Tibial artery (tissue), 4 donors: ENCODE measurements at places on chromosomes 2 and 18.

DNA sequence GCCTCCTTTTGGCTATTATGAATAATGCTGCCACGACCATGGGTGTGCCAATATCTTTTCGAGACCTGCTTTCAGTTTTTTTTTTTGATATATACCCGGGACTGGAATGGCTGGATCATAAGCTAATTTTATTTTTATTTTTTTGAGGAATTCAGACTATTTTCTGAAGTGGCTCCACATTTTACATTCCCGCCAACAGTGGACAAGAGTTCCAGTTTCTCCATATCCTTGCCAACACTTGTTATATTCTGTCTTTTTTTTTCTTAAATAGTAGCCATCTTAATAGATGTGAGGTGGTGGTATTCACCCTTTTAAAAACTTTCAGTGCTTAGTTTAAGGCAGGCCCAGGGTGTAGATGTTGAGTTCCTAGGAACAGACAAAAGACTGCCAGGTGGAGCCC, 11.8 kb downstream of the LPIN1 start:
- no peak for DNase-seq

GRCh38 chr2:145752091-145752806, 1232.3 kb upstream of the ZEB2 start:
- peak; percentile 27 for DNase-seq

DNA sequence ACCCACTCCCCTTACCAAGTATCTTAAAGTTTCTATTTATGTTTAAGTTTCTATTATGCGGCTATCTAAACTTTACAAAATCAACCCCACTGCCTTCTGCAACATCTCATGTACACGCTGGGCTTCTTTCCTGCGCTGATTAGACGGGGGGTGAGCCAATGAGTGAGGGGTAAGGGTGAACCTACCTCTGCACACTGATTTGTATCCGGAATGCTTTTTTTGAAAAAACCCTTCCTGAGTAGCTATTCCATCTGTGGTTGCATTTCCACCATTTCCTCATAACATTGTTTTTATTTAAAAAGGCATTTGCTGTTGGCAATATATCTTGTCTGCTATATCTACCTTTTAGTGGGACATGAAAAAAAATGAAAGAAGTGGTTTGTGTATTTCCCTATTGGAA, 6.3 kb downstream of the ALPG start:
- no peak for DNase-seq

GRCh38 chr18:72652990-72653593, 109.0 kb upstream of the CBLN2 start:
- no peak for DNase-seq

GRCh38 chr2:56534321-56534720, 350.5 kb downstream of the CCDC85A start:
- DNase-seq: no peak

DNA sequence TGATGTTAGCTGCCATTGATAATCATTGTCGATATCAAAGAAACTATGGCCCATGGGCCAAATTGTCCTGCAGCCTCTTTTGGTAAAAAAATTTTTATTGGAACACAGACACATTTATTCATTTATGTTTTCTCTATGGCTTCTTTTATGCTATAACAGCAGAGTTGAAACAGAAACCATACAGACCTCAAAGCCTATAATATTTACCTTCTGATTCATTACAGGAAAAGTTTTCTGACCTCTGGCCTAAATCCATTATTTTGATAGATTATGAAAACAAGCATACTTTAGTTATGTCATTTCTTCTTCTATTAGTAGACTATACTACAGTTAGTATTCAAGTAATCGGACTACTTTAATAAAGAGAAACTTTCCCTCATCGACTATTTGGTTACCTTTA, 349.7 kb upstream of the GALNT5 start:
- DNase-seq: no peak

DNA sequence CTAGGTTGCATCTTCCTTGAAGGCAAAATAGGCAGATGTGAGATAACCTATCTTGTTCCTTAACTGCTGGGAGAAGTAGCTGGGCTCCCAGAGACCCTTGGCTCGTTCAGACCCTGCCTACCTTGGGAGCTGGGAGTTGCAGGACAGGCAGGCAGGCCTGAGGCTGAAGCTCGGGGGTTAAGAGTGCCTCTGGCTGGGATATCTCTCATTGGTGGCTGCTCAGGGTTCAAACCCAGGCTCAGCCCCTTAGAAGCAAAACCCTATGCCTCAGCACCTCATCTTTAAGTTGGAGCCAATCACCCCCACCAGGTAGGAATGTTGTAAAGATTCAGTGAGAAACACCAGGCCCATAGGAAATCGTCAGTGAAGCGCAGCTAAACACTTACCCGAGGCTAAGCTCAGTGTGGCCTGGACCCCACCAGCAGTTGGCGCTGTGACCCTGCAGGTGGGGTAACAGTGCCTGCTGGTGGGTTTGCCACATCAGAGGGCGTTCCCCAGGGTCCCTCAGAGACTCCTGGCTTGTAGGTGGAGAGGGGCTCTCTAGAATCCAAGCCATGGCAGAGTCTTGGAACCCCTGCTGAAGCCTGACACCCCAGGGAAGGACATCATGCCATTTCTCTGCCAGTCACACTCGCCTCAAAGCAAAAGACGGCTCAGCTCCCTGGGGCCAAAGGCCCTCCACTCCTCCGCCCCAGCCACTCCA, 54.6 kb upstream of the GPR17 start:
- DNase-seq: no peak

DNA sequence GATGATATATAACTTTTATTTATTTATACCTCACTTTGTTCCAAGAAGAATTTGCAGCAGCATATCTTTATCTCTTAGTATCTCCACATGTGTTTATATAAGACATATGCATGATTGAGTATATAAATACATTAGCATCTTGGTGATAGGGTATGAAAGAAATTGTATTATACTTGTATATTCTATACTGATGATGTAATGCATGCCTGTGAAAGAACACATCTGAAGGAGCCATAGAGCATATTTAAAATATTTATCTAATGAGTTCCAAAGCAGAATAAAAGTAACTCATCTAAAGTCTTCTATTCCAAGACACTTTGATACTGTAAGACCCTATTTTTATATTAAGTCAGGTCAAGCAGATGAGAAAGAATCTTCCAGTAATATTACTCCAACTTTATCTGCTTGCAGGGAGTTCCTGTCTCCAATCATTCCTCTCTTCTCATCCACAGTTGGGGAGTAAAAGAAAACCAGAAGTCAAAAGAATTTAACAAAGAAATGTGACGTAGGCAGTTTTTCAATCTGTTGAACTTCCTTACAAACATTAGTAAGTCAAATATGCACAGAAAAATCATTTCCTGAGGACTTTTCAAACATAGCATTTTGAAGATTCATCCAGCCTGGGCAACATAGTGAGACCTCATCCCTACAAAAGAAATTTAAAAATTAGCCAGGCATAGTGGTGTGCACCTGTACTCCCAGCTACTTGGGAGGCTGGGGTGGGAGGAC, 76.7 kb downstream of the DTNB start:
- no peak for DNase-seq

GRCh38 chr2:7906431-7906830, 775.4 kb upstream of the ID2 start:
- no peak for DNase-seq
